ENCODE measurements at places on chromosomes 4 and X.

GRCh38 chr4:39078829-39079228 is 16.8 kb downstream of the KLHL5 start:
- DNase-seq: no peak

DNA sequence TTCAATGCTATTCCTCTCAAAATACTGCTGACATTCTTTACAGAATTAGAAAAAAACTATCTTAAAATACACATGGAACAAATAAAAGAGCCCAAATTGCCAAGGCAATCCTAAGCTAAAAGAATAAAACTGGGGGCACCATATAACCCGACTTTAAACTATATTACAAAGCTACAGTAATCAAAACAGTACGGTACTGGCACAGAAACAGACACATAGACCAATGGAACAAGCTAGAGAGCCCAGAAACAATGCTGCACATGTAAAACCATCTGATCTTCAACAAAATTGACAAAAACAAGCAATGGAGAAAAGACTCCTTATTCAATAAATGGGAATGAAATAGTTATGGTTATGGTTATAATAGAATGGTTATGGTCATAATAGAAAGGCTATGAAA is 482.6 kb downstream of the IDS start:
- DNase-seq: no peak

GRCh38 chrX:115330498-115331168 is 41.1 kb downstream of the LUZP4 start:
- no peak for DNase-seq

GRCh38 chr4:107862658-107863057 is 37.9 kb downstream of the SGMS2 start:
- DNase-seq: no peak

DNA sequence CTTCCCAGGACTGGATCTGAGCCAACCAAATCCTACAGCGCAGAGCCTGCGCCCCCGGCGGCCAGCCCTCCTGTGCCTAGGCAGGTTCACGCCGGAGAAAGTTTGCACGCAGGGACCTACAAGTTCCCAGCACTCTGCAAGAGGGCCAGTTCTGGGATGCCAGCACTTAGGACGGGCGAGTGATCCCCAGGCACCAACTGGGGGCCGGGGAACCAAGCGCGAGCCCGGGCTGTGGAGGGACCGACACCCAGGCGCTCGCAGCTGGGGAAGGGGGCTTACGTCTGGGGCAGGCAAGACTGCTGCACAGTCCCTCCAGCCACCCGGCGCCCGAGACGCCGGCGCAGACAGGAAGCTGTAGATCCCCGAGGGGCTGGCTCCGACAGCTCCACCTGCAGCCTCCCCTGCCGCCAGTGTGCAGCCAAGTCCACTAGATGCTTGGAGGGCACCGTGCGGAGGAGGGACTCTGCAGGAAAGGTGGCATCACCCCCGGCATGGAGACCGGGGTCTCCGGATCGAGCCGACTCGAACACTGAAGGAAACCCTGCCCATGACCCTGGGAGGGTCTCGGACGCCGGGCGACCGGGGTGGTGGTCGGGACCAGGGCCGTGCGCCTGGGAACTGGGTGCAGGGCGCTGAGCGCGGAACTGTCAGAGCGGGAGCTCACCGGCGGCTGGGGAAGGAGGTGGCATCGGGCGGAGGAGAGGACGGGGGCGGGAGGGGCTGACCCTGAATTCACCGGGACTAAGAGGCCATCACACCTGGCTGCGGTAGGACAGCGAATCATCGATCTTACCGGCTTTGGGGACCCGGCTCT is 566 bp downstream of the CORIN start:
- peak; percentile 88 for DNase-seq

DNA sequence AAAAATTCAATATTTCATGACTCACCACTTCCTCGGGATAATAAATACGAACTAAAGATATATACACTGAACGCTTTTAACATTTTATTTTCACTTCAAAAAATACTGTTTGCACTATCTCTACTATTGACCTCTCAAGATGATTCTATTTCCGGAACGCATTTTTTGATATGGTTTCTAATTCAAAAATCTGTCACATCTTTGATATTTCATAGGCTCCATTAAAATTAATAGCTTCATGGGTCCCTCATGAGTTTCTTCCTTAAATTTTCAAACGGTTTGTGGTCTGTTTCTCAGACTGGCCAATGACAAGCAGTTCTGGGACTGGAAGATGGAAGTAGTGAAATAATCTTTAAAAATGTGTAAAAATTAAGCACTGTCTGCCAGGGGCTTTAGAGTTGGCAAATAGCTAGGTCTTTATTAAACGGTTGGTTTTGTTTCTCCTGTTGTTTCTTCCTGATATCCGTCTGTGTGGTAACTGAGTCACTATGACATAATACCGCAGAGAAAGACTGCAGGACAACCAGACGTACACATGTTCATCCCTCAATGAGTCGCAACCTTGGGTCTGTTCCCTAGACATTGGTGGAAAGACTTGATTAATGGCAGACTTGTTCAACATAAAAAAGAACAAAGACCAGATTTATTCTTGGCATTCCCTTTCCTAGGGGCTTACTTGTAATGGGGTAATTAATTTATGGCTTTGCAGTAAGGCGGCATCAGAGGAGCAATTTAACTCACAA is 133.8 kb downstream of the PALLD start:
- DNase-seq: no peak

DNA sequence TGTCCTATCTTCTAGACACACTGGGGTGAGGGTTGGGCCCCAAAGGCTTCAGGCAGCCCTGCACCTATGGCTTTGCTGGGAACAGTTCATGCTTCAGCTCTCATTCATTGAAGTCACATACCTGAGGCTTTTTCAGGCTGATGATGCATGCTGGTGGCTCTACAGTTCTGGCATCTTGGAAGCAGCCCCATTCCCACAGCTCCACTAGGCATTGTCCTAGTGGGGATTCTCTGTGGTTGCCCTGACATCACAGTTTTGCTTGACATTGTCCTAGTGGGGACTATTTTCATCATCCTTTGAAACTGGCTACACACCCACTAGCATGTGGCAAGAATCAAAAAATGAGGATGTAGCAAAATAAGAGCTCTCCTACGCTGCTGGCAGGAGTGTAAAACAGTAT is 37.7 kb upstream of the C4orf17 start:
- no peak for DNase-seq

All from spleen (tissue), 13 donors.